ENCODE measurements at places on chromosomes 5 and 9.

DNA sequence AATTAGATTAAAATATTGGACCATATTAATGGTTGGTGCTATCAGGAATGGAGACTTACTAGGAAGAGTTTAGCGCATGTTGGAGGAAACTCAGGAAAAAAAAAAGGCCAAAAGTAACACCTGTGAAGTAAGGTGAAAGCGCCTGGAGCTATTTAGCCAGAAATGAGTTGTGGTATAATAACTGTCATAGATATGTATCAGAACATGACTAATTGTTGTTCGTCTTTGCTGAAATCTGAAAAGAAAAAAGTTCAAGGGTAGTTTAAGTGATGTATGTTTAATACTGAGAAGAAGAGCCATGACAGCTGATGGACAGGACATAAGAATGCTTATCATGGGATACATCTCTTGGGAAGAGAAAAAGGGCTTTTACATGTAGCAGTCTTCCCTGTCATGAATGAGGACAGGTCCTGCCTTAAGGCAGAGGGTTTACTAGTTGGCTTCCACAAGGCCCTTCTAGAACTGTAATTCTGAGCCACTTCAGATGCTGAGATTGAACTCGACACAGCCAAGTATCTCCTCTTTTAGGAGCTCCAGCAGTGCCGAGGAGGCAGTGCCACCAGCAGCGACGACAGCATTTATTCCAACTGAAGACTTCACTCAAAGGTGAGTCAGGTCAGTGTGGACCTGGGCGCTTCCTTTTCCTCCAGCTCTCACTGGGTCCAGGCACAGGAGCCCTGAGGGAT lies 940 bp upstream of the CAMK4 start:
- peak; percentile 1 for DNase-seq

GRCh38 chr9:108374626-108375025 lies 481.2 kb downstream of the ACTL7B start:
- no peak for DNase-seq

DNA sequence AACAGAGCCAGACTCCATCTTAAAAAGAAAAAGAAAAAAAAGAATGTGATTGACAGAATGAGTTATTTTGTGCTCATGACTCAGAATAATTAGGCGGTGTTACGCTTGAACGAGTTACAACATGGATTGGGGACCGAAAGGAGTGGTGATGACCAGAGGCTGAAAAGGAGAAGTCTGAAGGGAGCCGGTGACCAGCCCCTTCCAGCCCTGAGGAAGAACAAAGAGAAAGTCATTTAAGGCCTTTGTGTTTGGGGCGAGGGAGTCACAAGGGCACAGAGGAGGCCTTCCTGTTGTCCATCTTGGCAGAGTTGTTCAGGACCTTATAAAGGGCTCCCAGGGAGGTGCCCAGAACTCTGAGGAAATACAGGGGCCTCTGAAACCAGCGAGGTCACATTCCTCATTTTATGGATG lies 131.6 kb downstream of the GOLPH3 start:
- no peak for DNase-seq

GRCh38 chr9:31112491-31112890 lies 1272.0 kb upstream of the ACO1 start:
- no peak for DNase-seq

- peak; percentile 6 for DNase-seq
These were observed 16.1 kb upstream of the COL5A1 start for GRCh38 chr9:134625361-134626068.

DNA sequence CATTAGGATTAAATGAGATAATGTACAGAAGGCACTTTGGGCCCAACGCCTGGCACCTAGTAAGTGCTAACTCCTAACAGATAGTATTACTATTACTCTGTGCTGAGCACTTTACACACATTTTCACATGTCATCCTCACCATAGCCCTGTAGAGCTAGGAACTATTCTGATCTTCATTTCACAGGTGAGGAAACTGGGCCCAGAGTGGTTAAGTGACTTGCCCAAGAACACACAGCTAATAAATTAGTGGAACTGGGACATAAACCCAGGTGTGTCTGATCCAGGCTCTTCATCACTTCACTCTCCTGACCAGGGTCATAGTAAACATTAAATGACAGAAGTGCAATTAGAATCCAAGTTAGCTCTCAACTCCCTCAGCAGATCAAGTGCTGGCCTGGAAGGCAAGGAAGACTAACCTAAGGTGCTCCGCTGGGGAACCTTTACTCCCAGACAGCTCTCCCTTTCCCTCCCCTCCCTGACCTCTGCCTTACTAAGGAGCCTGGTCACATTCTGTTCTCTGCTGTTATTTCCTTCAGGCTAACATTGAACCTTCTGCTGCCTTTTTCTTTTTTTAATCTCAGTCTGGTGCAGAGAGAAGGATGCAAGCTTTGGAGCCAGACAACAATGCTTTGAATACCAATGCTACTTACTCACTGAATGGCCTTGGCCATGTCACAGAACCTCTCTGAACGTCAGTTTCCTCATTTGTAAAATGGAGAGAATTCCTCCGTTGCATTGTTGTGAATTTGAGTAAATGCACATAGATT lies 4.1 kb upstream of the ADRA1B start:
- no peak for DNase-seq
